Spleen (tissue), 13 donors: ENCODE measurements at places on chromosomes 5 and 9.

- DNase-seq = no peak
These were observed 219.3 kb downstream of the CEMIP2 start for GRCh38 chr9:71549023-71549422.

DNA sequence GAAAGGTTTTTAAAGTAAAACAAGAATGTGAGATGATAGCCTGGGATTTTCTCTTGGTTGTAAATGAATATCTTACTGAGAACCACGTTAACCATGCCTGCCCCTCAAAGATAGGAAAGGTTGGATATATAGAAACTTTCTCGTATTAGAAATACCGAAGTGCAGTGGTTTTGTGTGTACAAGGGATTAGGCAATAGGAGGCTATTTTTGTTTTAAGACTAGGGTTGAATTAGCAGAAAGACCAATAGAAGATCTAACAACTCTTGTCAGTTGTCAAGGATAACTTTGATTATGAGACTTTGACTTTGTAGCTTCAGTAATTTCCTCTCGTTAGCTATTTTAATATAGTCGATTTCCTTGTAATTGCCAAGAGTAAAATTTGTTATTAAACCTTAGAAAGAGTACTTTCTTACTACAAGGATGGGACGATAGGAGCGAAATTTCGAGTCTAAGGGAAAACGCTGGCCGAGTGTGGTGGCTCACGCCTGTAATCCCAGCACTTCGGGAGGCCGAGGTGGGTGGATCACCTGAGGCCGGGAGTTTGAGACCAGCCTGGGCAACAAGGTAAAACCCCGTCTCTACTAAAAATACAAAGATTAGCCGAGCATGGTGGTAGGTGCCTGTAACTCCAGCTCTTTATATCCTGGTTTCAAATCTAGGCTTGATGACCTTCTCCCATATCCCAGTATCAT is 838 bp downstream of the POLK start:
- DNase-seq = no peak

- DNase-seq = no peak
These were observed 31.0 kb downstream of the NSUN2 start for GRCh38 chr5:6601816-6602215.

DNA sequence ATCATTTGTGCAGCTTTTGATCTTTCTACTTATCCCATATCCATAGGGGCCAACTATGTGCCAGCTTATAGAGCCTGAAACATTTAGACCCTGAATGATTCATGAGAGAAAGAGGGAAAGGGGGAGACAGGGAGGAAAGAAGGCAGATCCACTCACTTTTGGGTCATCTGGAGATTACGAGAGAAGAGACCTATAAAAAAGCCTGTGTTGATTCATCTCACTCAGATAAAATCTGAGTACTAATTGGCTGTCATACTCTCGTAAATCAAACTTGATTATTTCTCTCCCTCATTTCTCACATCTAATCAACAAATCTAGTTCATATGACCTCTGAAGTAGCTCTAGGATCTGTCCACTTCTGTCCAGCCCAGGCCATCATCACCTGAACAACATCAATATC is 137.1 kb downstream of the ARL15 start:
- no peak for DNase-seq

GRCh38 chr5:23208959-23209431 is 298.4 kb upstream of the PRDM9 start:
- no peak for DNase-seq

- DNase-seq = no peak
These were observed 129.8 kb downstream of the GADD45G start for GRCh38 chr9:89734600-89735041.

GRCh38 chr5:93395971-93396379 is 185.0 kb downstream of the NR2F1-AS1 start:
- DNase-seq = no peak

- DNase-seq = peak; percentile 15
These were observed 28.7 kb downstream of the ENHO start for GRCh38 chr9:34493972-34494535.

- no peak for DNase-seq
These were observed 19.2 kb downstream of the SIL1 start for GRCh38 chr5:139178935-139179334.

DNA sequence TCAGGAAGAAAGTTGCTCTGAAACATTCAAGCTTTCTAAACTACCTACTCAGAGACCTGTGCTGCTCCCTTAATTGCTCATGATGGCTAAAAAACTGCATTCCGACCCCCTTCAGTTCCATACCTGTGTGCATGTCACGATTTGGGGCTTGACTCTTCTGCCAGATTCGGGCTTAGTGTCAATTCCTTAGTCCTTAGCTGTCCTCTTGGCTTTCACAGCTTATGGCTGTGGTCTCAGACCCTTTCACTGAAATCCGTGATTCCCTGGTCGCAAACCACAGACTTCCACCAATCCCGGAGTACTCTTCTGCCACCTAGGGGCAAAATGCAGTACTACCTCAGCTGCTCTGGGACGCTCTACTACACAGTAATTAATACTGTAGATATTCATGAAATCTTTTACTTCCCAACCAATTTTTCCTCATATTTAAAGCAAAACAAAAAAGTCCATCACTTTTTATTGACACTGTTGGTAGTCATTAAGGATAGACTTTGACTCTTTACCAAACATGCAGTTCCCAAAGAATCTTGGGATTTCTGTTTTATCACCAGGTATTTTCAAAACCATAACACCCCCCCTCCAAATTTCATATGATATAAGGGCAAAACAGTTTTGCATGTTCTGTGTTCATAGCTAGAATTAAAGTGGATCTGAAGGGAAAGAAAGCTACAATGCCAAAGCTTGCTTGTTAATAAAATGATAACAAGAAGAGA is 617.4 kb downstream of the SLCO4C1 start:
- DNase-seq = no peak

- DNase-seq = no peak
These were observed 125.8 kb downstream of the DTWD2 start for GRCh38 chr5:118862596-118862995.

GRCh38 chr5:57298295-57298984 is 124.6 kb downstream of the GPBP1 start:
- DNase-seq = peak; percentile 78
